Cortex of kidney (tissue), 1 donor: ENCODE measurements at places on chromosomes 7 and 10.

- DNase-seq = no peak
These were observed 83.4 kb downstream of the PON1 start for GRCh38 chr7:95240921-95241320.

DNA sequence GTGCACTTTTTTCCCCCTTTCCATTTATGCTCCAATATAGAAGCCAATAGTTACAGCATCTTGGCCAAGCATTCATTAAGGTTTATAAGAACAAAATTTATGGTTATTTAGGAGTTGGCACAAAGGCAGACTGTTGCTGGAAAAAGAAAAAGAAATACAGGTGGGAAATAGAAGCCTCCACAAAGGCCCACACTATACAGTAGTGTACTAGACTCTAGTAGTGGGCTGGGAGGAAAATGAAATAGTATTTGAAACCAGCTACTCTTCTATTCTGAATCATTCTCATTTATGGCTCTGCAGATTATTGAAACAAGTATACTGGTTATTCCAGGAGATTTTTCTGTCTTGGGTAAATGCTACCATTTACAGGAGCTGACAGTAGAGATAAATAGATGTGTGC is 80.9 kb upstream of the CDK6 start:
- DNase-seq = no peak

GRCh38 chr10:56012101-56012500 is 349.0 kb downstream of the ZWINT start:
- DNase-seq = no peak

- no peak for DNase-seq
These were observed 80.3 kb downstream of the LRRC17 start for GRCh38 chr7:102992938-102993717.

DNA sequence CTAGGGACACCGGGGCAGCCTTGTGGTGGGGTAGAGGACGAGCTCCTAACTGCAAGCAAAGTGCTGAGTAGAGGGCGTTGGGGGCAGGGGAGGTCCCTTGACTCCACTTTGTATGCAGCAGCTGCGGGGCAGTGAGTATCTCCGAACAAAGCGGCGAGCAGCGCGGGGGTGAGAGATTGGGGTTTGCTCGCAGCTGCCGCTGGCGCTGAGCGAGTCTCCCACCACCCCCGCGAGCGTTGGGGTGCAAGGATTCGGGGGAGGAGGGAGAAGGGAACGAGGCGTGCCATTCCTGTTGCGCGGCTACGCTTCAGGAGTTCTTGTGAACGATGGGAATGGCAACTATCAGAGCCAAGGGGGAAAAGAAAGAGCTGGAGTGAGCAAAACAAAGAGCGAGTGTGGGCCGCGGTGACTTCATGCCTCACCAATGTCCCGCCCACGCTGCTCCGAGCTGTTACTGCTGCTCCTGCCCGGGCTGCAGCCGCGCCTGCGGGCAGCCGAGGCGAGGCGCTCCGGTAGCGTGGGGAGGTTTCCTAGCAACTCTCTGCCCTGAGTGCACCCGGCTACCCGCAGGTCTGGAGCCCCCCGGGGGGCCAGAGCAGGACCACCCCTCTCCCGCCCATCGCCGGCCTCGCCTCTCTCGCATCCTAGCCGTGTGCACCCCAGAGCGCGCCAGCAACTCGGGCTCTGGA is at the start of gene ITGB8:
TSS of gene ITGB8 (plus strand) at position 662 of the 689 bp plus-strand sequence. CDS start 907 bp downstream, outside the sequence.
- no peak for DNase-seq

GRCh38 chr10:71302874-71303568 is 16.0 kb upstream of the SLC29A3 start:
- no peak for DNase-seq

GRCh38 chr10:27949528-27950241 is 49.2 kb downstream of the ODAD2 start:
- no peak for DNase-seq

GRCh38 chr10:113369365-113369694 is 183.5 kb upstream of the HABP2 start:
- DNase-seq = no peak

- no peak for DNase-seq
These were observed 3.5 kb downstream of the EGFR start for GRCh38 chr7:55022002-55022985.

DNA sequence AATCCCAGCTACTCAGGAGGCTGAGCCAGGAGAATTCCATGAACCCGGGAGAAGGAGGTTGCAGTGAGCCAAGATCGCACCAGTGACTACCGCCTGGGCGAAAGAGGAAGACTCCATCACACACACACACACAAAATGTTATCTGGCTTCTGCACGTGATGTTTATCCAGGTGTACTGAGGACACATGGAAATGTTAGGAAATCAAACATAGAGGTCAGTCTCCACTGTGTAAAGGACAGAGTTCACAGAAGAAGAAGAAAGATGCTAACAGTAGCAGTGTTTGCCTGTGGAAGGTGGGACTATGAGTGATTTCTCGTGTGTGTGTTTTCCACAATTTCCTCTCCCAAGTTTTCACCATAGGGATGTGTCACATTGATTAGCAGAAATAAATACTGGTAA is 256.9 kb downstream of the ELMO1 start:
- DNase-seq = no peak

DNA sequence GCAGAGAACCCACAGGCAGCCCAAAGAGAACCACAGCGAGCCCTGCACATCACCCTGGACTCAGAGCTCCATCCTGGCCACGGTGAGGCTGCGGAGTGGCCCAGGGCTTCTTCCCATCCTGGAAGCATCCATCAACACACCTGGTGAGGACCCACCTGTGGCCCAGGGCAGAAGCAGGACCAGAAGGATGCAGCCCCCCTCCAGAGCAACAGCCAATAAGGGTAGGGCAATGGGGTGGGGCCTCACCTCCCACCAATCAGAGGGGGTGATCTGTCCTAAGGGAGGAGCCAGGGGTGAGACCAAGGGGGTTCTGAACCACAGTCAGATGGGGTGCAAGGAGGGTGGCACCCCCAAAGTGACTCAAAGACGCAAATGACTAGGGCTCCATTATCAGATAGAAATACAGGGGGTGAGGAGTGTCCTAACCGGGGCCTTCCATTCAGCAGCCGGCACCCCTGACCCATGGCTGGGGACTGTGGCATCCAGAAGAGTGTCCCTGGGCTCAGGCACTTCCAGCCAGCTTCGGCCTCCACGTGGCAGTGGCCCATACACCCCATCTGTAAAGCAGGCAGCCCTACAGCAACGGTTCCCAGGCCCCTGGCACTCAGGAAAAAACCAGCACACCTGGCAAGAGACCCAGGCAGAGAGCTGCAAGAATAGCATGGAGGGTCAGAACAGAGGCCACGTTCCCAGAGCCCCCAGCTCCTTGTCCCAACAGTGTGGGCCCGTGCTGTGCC is 36.9 kb downstream of the STK32C start:
- DNase-seq = no peak

DNA sequence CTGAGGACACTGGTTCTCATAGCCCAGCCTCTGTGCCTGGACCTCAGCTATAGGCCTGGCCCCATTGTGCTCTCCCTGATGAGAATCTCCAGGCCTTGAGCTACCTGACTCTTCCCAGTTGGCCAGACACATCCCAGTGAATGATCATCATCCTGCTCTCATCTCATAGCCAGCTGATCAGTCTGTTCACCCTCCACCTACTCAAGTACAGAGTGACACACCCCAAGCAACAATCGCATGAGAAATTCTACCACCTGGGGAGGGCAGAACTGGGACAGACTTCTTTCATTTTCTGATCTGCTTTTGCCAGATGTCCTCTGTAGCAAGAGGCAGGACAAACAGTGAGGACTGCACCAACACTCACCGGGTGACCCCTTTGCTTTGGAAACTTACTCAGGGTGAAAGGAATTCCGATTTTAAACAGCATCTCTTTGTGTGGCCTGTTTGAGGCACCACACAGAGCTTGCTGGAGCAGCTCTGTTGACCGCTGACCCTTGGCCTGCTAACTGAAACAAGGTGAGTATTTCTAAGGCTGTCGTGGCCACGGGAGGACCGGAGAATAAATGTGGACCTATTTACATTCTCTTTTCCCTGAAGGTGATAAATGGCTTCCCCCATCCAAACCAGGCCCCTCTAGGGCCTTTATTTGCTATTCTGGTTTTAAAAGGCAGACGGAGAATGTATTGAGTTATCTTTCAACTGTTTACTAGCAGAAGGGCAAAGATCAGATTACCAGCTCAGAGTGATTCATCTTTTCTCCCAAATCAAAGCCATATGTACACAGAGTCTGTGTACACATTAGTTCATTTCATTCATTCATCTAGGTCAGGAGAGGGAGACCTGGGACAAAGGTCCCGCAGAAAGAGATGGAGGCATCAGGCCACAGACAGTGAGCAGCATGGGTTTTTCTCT is 181.4 kb upstream of the TNS3 start:
- DNase-seq = no peak

GRCh38 chr7:98627413-98627790 is 10.3 kb downstream of the NPTX2 start:
- no peak for DNase-seq

DNA sequence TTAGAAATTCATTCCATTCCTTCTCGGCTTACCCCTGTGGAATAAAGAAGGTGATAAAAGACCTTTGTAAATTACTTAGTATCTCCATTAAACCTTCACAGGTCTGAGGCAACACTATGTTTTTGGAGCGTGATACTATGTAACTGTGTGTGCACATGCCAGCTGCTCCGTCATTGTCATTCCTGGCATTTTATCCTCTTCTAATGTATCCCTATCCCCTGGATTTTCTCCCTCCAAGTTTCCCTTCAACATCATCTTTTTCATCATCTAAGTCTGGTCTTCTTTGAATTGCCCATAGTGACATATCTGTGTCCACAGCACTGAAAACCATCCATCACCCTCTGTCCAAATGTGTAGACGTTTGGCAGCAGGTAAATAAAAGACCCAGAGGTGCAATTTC is 125.7 kb downstream of the TEX36 start:
- DNase-seq = no peak

DNA sequence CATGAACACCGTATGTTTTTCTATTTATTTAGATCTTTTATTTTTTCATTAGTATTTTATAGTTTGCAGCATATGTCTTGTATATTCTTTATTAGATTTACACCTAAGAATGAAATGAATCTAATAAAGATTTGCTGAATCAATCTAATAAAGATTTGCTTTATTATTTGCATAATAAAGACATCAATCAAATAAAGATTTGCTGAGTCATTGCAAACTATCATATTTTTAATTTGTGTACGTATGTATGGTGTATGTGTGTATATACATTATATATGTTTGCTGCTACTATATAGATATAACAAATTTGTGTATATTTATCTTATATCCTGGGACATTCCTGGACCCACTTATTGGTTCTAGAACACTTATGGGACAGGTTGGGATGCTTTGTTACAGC is 147.5 kb downstream of the PTN start:
- DNase-seq = no peak

DNA sequence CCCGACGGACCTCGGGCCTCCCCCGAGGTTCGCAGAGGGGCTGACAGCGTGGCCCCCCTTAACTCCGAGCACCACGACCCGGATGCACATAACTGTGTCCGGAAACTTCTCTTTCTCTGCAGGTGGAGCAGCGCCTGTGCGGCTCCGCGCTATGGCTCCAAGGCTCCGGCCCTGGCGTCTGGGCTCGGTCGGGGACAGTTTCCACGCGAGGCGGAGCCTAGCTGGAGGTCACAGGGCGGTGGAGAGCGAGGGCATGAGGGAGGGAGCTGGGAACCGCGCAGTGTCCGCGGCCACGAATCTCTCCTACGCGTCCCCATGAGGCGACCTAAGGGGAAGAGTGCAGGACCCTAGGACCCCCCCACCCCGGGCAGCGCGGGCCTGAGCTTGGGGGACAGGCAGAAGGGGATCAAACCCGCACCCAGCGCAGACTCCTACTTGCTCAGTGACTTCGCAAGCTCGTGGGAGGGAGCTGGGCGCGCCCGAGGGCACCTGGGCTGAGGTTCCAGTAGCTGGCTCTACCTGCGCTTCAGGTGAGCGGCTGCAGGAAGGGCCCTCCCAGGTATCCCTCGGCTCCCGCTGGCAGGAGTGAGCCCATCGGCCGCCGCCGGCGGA is 8.6 kb upstream of the MNX1 start:
- no peak for DNase-seq

- no peak for DNase-seq
These were observed 35.9 kb upstream of the INHBA start for GRCh38 chr7:41738806-41739205.

GRCh38 chr10:86345859-86346798 is 20.5 kb downstream of the GRID1 start:
- no peak for DNase-seq

GRCh38 chr7:157466867-157467261 is 130.1 kb downstream of the DNAJB6 start:
- DNase-seq = no peak

DNA sequence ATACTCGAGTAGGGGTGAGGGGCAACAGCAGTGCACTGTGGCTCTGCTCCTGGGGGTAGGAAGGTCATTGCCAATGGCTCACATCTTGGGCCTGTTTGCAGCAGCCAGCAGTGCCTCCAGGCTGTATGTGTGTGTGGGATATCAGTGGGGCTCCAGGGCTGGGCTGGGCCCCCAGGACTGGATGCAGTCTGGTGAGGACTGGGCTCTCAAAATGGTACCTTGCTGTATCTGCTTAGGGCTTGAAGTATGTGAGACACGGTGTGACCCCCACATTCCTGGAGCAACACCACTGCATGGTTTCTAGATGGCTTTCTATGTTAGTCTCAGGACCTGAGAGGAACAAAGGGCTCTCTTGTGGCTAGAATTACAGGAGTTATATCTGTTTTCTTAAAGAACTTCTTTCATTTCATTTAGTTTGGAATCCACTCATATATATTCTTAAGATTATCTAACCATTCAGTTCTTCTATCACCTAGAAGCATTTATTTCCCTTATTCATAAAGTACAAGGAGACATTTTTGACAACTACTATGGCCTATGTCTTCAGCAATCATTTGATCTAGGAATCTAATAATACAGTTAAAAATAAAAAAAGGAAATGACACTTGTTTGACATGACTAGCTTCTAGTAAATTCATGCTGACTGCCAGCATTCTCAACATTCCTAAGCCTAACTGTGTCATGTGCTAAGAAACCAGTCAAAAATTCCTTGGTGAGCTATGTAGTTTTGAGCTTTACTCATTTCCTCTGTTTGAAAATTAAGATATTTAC is 443.2 kb upstream of the SEMA3A start:
- no peak for DNase-seq

DNA sequence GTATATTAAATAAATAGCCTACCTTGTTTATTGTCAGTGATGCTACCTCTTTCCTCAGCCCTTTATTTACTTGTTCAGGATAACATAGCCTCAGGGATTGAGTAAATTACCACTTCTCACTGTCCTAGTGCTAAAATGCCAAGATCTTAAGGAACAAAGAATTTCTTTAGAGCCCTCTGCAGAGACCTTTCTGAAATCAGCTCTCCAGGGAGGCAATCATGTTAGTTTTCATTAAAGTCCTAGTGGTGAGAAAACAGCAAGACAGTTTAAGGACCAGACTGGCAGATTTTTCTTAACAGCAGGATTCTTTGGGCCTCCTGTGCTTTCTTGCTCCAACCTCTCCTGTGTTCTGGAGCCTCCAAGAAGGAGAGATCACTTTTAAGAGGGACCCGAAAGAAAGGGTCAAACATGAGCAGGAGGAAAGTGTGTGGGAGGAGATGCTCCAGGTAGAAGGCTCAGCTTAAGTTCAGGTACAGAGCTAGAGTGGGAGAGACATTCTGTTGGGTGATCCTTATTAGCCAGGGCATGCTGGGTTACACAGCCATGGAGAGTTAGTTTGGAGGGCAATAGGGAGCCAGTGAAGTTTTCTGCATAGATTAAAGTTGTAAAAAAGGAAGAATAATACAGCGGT is 1.2 kb upstream of the PLCE1 start:
- DNase-seq = no peak

GRCh38 chr10:104332243-104333031 is 5.8 kb downstream of the ITPRIP start:
- no peak for DNase-seq
